ENCODE measurements at places on chromosomes 6 and 20.

DNA sequence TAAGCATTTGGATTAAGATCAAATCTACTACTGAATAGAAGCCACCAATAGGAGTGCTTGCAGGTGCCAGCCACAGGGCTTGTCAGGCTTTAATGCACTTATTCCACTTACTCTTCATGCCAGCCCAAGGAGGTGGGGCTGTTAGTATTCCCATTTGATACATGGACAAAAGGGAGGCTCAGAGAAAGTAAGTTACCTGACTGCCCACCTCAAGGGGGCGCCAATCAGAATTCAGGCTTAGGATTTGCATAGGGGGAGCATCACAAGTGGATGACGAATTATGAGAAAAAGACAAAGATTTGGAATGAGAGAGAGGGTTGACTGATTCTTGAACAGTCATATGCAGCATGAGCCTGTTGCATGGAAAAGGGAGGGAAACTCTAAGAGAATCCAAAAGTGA is 188.4 kb upstream of the TSHZ2 start:
- DNase-seq: no peak

DNA sequence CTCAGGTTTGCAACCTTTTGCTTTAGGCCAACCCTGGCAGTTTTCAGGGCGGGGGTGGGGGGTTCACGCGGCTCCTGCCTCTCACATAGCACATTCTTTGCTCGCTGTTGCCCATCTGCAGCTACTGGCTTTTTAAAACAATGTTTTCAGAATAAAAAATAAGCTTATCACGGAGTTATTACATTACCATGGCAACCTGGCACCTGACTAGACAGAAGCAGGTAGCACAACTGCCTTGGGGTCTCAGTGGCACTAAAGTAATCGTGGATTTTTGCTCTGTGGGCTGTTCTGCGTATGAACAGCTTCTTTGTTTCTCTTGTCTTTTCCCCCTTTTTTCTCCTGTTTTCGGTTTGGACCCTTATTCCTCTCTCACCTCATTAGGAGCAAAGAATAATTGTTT is 9.1 kb upstream of the MANBAL start:
- no peak for DNase-seq

DNA sequence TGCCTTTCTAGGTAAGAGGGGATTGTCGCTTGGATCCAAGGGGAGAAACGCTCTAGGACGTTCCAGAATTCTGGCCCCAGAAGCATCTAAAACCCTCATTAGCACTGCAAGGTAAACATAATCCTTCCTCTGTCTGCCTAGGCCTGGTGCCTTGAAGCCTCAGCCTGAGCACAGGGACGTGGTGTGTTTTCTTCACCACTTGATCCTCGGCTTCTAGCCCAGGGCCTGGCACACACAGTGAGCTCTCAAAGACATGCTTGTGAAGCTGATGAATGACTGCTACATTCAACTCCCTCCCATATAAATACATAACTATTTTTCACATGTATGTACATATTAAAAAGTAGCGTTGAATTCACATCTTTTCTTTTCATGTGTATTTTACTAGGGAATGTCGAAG is 100.3 kb downstream of the ISM1 start:
- DNase-seq: no peak

- DNase-seq: no peak
These were observed 35.3 kb downstream of the YTHDF1 start for GRCh38 chr20:63180569-63181185.

- no peak for DNase-seq
These were observed 561.3 kb upstream of the CDH4 start for GRCh38 chr20:60690771-60691170.
